ENCODE measurements at places on chromosomes 3 and 15. TPM values are rescaled to one million over a fixed set of nuclear protein-coding genes. Genes with fewer than 3 reads are reported as not detected.

DNA sequence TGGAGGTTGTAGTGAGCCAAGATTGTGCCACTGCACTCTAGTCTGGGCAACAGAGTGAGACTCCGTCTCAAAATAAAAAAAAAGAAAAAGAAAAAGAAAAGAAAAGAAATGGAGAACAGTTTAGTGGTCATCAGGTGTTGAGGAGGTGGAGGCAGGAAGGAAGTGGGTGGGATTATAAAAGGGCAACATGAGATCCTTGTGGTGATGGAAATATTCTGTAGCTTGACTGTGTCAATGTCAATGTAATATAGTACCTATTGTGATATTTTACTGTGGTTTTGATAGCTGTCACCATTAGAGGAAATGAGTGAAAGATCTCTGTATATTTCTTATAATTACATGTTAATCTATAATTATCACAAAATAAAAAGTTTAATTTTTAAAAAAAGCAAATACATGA is 60.8 kb downstream of the TRAT1 start:
- peaks cover 4% of the 10 kb centered on the region for H3K27me3 ChIP-seq
- no peak overlapping the region for H3K4me3 ChIP-seq
- no peak for DNase-seq
- H3K27ac ChIP-seq = no peak overlapping the region

DNA sequence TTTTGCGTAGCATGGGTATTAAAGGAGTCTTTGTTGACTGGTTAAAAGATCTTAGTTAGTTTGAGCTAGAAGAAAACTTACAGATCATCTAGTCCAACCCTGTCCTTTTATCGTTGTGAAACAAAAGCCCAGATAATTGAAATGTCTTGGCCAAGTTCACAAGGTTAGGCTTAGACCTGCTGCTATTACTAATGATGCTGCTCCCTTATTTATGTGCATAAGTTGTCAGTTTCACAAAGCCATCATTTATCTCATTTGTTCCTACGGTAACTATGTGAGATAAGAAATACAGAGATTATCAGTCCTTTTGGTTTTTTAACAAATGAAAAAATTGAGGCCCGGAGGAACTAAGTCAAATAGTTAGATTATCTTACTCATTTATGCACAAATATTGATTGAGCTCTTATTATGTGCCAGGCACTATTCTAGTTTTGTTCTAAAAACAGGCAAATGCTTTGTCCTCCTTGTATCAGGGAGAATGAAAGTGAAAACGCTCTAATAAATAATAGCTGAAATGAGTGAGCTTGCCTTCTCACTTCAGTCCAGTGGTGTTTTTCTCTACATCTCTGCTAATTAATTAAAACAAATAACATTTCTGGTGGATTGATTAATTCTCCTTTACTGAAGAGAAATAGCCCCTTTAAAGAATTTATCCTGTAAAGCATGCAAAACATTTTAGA is 49.1 kb upstream of the TPRG1 start:
- no peaks in the 10 kb centered on the region for H3K27me3 ChIP-seq
- H3K4me3 ChIP-seq = no peak overlapping the region
- H3K27ac ChIP-seq = no peak overlapping the region
- no peaks in the 10 kb centered on the region for H3K36me3 ChIP-seq

- no peak for DNase-seq
- peaks cover 28% of the 10 kb centered on the region for H3K36me3 ChIP-seq
- H3K4me1 ChIP-seq = peaks cover 19% of the 10 kb centered on the region
Observed at GRCh38 chr3:170081079-170081741, 43.4 kb downstream of the GPR160 start.

DNA sequence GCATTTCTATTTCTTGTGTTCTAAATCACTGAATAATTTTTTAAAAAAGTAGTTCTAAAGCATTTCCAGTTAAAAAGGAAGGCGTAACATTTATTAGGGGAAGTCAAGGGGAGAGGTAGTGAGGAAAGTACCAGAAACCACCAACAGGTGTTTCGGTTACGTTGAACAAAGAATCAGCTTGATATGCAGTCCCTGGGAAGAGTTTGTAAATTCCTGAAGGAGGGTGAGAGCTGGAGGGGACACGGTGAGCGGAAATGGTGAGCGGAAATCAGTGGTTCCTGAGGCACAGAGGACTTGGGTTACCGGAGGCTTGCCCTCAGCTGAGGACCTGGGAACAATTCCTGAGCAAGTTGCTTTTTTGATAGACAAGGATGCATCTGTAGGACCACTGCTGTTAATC is 17.8 kb downstream of the MAP2K1 start:
- H3K36me3 ChIP-seq = peaks cover 3% of the 10 kb centered on the region
- no peak overlapping the region for H3K4me3 ChIP-seq
- no peak overlapping the region for H3K27ac ChIP-seq
- DNase-seq = no peak
- H3K4me1 ChIP-seq = peaks cover 73% of the 10 kb centered on the region

GRCh38 chr15:59230531-59231055 is 23.9 kb downstream of the LDHAL6B start:
- no peak overlapping the region for H3K27ac ChIP-seq
- H3K36me3 ChIP-seq = peaks cover 23% of the 10 kb centered on the region
- H3K4me1 ChIP-seq = peaks cover 32% of the 10 kb centered on the region
- no peak for DNase-seq
- H3K4me3 ChIP-seq = no peak overlapping the region
- H3K27me3 ChIP-seq = no peaks in the 10 kb centered on the region

DNA sequence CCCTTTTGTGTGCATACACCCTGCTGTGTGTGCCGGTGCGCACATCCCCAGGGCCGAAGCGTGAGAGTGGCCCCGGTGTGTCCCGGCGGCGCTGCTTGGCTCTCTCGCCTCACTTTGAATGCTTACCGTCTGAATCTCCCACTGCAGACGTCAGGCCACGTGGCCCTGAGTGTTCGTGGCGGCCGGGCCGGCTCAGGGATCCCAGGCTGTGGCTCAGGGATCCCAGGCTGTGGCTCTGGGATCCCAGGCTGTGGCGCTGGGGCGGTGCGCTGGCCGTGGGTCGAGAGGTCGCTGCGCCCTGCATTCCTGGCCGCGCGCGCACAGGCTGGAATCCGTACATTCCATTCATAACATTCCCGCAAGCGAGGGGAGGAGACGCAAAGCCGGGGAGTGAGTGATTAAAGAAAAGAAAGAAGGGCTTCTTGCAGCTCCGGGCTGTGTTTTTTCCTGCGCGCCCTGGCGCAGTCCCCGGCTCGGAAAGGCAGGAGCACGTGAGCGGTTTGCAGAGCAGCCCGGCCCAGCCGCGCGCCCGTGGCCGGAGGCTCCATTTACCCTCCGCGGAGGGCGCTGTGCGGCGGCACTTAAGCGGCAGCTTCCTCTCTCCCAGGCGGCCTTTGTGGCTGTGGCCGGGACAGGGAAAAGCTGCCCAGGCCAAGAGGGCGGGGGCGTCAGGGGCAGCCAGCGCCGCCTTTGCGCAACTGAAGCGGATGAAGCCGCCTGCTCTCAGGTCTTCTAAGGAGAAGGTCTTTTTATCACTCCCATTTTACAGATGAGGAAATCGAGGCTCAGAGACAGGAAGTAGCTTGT is 87.0 kb upstream of the ALDH1L1 start:
- no peak for DNase-seq
- peaks cover 47% of the 10 kb centered on the region for H3K4me1 ChIP-seq
- H3K4me3 ChIP-seq = peak overlapping the region; percentile 74
- H3K27ac ChIP-seq = peak overlapping the region; percentile 93
- H3K27me3 ChIP-seq = no peaks in the 10 kb centered on the region

DNA sequence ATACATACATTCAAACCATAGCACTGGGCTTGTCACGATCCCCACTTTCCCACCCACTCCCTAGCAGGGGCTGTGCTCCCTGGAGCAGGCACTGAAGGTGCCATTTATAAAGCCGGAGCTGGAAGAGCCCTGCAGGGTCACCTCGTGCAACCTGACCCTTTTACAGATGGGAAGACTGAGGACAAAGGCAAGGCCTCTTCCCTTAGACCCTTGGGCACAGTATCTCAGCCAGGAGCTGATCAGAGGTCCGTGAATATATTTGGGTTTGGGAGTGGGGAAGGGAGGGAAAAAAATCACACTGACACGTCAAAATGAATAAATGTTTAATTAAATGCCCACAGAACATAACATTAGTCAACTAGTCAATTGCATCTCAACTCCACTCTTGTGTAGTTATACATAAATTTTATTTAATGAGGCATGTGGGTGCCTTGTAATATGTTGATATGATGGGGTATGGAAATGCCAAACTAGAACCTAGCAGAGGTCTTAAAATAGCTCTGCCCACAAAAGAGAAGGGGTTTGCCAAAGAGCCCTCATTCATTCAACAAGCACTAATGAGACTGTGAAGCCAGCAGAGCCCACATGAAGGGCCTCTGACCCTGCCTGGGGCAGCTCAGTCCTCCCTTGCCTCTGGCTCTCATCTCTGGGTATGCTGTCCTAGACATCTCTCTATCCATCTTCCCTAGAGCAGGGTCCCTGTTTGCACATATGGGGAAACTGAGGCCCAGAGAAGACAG is 119.4 kb downstream of the NUP210 start:
- no peak overlapping the region for H3K4me3 ChIP-seq
- peak overlapping the region; percentile 49 for H3K27ac ChIP-seq
- H3K4me1 ChIP-seq = peaks cover 13% of the 10 kb centered on the region

DNA sequence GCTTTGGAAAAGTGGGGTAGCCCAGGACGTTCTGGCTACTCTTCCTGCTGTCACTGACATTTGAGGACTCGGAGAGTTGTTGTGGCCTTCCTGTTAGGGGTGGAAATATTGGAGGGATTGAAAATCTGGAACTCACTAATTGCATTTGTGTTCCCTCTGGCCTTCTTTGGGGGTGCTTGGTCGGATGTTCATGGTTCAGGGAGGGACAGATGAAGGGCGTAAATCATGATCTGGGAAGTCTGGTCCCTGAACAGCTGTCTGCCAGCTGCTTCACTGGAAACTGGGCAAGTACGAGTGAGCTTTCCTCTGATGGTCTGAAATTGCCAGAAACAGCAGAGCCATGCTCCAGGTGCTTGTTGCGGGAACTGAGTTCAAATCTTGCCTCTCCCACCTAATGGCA is 327.8 kb upstream of the C2CD4B start:
- no peak for DNase-seq
- H3K27me3 ChIP-seq = no peaks in the 10 kb centered on the region
- no peaks in the 10 kb centered on the region for H3K36me3 ChIP-seq
- no peak overlapping the region for H3K4me3 ChIP-seq

GRCh38 chr3:69458803-69459365 is 73.0 kb upstream of the FRMD4B start:
- DNase-seq = no peak
- no peaks in the 10 kb centered on the region for H3K4me1 ChIP-seq
- no peak overlapping the region for H3K27ac ChIP-seq
- H3K27me3 ChIP-seq = peaks cover 7% of the 10 kb centered on the region

DNA sequence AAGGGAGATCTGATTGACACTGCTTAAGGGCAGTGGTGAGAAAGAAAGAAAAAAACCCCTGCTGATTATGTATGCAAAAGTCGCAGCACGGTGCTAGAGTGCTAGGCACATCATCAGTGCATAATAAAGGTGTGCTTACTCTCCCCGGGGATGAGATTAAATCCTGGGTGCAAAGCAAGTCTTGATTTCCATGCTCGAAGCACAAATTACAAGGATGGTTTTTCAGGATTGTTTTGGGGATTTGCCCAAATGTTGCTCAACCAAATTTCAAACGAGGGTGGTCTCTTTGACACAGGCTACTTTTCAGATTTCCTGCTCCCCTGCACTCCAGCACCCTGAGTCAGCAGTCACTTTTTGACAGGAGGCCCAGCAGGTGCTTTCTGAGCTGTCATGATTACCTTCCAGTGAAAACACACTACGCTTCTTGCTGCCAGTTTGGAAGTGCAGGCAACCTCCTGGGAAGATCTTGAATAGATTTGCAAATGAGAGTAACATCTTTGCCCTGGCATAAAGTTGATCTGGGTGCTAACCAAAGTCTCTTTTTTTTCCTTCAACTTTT is 167.5 kb upstream of the TRIM42 start:
- H3K27me3 ChIP-seq = no peaks in the 10 kb centered on the region
- H3K4me1 ChIP-seq = peaks cover 24% of the 10 kb centered on the region
- DNase-seq = no peak
- H3K27ac ChIP-seq = no peak overlapping the region
- no peak overlapping the region for H3K4me3 ChIP-seq

- H3K4me1 ChIP-seq = peaks cover 30% of the 10 kb centered on the region
- no peaks in the 10 kb centered on the region for H3K36me3 ChIP-seq
Observed at GRCh38 chr3:190269101-190269500, 53.1 kb downstream of the CLDN1 start.

GRCh38 chr15:58423831-58424608 is 7.8 kb upstream of the LIPC start:
- H3K4me3 ChIP-seq = no peak overlapping the region
- H3K27me3 ChIP-seq = peaks cover 2% of the 10 kb centered on the region
- H3K36me3 ChIP-seq = no peaks in the 10 kb centered on the region
- H3K27ac ChIP-seq = no peak overlapping the region

DNA sequence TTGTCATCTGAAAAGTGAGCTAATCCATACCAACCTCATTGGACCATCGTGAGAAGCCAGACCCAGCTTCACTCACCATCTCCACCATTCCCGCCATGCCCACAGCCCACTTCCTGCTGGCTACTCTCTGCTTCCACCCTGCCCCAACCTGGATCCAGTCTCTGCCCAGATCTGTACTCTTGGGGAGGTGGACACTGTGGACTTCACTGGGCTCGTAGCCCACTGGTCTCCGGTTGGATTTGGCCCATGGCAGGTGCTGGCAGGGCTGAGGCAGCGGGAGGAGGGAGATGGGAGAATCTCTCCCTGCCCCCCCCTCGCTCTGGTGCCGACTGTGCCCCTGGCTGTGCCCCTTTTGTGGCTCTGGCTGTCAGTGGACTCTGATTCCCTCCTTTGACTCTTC is 193.8 kb downstream of the ABHD5 start:
- H3K4me1 ChIP-seq = peaks cover 13% of the 10 kb centered on the region
- DNase-seq = no peak
- no peak overlapping the region for H3K27ac ChIP-seq
- H3K36me3 ChIP-seq = no peaks in the 10 kb centered on the region

KLF15 gene
- 1.8 TPM for total RNA-seq

GPR176 gene
- 31.2 TPM for total RNA-seq

SLC24A5 gene
- not detected for total RNA-seq

ALPK3 gene
- total RNA-seq = 0.56 TPM

ZNF774 gene
- total RNA-seq = 3.2 TPM
